ENCODE measurements at places on chromosomes 5 and 9.

DNA sequence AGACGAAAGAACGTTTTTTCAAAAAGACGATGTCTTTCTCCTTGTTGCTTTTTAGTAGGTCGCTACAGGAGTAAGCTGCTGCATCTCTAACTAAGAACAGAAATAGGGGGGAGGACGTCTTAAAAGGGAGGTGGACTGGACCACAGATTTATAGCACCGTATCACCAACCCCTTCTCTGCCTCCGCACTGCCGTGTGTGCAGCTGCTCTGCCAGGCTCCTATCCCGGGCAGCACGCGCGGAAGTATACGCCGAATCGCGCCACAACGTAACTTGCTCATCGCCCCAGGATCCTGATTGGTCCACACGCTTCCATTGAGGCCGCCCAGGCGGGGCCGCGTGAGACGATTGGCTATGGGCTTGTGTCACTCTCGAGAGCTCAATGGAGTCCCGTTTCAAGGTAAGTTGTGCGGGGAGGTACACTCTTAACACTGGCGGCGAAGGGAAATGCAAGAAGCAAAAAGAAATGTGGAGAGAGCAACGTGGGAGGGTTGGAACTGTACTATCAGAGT is at the start of gene ELAVL2:
ELAVL2 (minus strand) TSS at position 121 of the 510 bp plus-strand sequence. CDS start 64,006 bp downstream, outside the sequence.
- DNase-seq: peak; percentile 75

GRCh38 chr5:1500411-1501091 is 23.2 kb downstream of the LPCAT1 start:
- peak; percentile 66 for DNase-seq

GRCh38 chr5:127999909-128000308 is 83.7 kb upstream of the SLC12A2 start:
- DNase-seq: no peak

GRCh38 chr5:111248571-111248970 is 24.4 kb downstream of the CAMK4 start:
- DNase-seq: no peak

DNA sequence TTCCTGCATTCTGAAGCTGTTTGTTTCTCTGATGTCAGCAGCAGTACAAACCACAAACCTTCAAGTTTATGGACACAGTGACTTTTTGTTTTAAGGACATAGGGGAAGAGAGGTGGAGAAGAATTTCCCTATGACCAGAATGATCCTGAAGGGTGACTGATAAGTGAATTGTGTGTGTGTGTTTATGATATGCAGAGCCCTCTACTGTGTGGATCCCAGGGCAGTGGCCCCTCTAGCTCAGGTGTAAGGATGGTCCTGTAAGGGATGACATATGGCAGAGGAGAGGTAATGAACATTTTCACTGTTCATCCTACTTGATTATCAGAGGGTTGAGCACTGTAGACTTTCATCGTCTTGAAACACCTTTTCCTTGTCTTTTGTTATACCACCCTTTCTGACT is 30.6 kb upstream of the TMED7 start:
- no peak for DNase-seq

- no peak for DNase-seq
These were observed 3.5 kb downstream of the CRB2 start for GRCh38 chr9:123359546-123359945.

DNA sequence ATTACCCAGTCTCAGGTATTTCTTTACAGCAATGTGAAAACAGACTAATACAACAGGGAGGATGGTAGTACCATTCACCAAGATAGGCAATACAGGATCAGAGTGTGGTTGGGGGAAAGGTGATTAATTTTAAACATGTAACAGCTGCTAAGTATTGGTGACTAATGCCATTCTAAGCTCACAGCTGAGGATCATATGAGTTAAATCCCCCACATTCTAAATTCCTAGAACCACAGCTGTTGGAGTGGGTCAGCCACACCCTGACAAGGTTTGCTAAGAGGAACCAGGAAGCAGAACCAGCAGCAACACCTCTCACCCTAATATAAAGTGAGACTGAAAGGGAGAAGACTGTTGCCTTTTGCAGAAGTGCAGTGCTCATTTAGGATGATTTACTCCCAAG is 24.8 kb downstream of the HSPB3 start:
- DNase-seq: no peak

DNA sequence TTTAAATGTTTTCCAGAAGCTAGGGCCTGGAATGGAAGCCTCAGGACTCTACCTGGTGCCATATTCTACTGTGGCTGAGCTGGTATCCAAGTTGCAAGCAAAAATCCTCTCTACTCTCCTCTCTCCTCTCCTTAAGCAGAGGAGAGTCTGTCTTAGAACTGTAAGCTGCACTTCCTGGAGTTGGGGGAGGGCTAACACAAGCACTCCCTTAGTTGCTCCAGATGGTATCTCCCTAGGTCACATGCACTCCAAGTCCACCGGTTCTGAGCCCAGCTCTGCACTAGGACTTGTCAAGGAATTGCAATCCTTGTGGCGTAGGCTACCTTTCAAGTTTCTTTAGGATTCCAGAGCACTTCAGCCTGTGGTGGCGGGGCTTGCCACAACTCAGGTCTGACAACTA is 513.9 kb upstream of the RGMB start:
- no peak for DNase-seq

DNA sequence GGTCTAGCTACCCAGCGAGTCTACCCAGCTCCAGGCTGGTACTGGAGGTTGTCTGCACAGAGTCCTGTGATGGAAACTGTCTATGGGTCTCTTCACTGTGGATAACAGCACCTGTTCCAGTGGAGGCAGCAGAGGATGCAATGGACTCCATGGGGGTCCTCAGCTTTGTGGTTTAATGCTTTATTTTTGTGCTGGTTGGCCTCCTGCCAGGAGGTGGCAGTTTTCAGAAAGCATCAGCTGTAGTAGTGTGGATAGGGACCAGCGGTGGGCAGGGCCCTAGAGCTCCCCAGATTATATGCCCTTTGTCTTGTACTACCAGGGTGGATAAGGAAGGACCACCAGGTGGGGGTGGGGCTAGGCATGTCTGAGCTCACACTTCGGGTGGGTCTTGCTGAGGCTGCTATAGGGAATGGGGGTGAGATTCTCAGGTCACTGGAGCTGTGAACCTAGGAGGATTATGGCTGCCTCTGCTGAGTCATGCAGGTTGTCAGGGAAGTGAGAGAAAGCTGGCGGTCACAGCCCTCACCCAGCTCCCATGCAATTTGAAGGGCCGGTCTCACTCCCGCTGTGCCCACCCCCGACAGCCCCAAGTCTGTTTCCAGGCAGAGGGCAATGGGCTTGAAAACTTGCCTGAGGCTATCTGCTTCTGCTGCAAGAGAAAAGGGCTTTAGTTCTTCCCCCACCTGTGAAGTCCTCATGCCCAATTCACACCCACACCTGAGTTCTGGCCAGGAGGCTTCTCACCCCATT is 397.1 kb downstream of the TLE1 start:
- no peak for DNase-seq

- DNase-seq: no peak
These were observed 28.0 kb downstream of the GDNF start for GRCh38 chr5:37811866-37812265.

DNA sequence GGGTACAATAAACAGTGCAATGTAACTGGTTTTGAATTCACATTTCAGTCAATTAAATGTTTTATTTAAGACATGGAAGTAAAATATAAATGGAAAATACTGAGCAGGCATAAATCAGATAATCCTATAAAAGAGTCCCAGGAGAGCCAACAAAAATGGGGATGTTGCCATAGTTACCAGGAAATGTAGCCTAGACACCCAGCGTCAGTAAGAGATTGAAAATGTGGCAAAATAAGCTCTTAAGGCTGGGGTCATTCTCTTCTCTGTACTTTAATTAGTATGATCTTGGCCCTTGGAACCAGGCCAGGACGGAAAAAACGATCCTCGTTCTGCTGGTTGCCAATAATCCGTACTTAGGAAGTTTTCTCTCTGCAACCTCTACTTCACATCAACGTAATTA is 18.9 kb upstream of the RASEF start:
- no peak for DNase-seq

- DNase-seq: no peak
These were observed 32.8 kb upstream of the BASP1 start for GRCh38 chr5:17184588-17184987.

DNA sequence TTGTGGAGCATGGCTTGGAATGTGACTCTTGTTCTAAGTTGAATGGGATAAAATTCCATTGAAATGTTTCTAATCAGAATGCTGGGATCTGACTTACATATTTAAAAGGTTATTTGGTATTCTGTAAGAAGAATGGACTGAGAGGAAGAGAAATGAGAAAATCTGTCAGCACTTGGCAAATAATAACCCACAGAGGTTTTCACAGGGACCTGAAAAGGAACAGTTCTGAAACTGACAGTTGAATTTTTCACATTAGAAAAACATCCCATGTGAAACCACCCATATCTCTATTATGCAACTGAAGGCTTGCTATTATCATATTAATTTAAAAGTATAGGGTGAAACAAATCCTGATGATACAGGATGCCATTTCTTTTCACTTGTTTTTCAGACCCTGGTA is 302.7 kb downstream of the EPB41L4A start:
- no peak for DNase-seq

DNA sequence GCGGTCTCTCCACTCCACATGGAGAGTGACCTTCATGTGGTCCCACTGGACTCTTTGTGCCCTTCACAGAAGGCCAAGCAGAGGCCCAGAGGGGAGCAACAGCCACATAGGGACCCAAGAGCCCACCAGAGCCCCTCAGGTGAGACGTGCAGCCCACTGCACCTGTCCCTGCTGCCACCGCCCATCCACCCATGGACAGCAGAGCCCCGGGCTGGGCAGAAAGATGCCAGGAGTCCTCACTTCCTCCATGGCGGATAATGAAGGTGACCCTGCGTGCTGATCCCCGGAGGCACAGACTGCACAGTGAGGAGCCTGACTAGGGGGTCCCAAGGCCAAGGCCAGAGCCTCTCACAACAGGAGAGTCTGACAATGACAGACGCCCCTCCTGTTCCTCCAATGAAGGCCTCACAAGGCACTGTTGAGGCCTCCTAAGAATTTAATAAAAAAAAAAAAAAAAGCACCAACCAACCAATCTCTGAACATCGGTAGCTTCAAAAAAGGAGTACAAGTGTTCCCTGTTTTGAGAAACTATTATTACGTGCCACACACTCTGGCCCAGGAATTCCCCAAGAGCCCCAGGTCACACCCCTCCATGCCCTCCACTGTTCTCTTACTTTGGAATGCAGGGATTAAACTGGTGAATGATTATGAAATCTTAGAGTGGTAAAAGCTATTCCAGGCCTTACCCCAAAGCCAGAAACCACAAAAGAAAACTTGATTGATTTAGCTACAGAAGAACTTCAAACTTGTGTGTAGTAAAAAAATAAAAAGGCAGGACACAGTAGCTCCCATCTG is 2.8 kb upstream of the PPP1R26 start:
- DNase-seq: no peak

- no peak for DNase-seq
These were observed 277.6 kb downstream of the ZNF608 start for GRCh38 chr5:124468671-124469411.

DNA sequence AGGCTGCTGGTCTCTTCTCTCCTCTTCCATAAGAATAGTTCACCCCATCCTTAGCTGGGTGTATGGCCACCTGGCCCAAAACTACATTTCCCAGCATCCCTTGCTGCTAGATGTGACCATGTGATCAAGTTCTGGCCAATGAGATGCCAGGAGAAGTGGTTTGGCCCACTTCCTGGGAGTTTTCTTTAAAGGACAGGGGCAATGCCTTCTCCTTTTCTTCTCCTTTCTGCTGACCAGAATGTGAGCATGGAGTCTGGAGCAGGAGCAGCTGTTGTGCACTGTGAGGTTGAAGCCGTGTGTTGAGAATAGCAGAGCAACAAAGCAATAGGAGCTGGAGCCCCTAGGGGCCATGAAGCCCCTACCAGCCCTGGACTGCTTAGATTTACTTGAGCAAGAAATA is 36.8 kb downstream of the C9orf50 start:
- no peak for DNase-seq

All from heart right ventricle (tissue), 16 donors.